ENCODE measurements at places on chromosomes 7 and 10.

DNA sequence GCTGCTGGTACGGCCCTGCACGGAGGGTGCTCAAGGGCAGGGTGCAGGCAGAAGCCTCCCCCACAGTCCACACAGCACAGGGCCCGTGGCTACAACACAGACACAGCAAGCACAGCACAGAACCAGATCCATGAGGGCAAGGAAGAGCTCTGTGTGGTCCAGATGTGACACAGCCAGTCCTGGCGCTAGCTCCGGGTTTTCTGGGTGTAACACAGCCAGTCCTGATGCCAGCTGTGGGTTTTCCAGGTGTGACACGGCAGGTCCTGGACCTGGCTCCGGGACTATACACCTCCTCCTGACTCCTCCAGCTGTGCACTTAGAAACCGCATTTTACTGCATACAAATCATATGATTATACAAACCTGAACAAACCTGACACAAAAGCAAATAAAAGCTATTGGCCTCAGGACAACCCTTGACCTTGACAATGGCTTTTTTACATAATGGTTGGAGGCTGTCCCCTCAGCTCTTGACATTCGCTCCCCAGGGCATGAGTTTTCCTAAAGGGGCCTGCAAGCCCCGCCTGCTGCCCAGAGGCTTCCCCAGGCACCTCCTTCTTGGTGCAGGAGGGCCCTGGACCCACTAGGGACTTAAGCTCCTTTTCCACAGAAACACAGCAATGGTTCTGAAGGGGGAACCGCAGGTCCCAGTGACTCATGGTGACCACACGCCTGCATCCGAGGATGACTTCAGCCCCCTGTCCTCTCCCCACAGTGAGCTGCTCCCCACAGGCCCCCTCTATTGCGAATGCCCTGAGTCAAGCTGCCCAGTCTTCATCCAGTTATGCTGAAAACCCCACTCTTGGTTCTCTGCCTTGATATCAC lies 209.6 kb downstream of the PTPRN2 start:
- no peak for DNase-seq

- no peak for DNase-seq
Observed at GRCh38 chr7:543501-544337, 24.1 kb upstream of the PDGFA start.

DNA sequence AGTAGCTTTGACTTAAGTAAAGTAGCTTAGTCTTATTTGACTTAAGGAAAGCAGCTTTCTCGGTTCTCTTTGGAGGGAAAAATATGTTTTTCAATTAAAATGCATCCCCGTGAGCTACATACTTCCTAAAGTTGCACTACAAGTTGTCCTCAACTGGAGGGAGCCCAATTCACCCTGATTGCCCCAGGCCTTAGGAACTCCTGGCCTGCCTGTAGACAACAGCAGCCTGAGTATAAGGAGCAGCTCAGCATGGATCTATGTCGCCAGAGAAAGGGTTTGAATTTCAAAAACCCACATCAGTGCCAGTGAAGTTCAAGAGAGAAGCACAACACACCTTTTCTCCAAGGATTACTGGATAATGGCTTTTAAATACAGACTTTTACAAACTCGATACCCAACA lies 772.0 kb downstream of the TNS3 start:
- DNase-seq, result no peak

GRCh38 chr10:100740476-100741377 lies 4.7 kb upstream of the PAX2 start:
- no peak for DNase-seq

DNA sequence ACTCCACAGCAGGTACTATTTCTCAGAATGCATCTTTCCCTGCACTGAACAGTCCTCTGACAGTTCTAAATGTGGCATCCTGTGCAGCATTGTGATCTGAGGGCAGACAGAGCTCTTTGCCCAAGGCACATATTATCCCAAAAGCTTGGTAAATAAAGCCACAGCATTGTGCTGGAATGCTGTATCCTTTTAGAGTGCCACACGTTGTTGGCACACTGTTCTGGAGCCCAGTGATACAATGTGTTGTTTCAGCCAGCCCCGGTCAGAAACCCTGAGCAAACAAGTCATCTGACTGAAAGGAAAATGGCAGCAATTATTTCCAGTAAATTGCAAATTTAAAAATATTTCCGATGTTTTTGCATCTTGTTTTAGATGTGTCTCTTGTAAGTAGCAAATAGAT lies 45.4 kb downstream of the NAMPT start:
- no peak for DNase-seq
